Smooth muscle cell of the umbilical artery (primary cell): ENCODE measurements at places on chromosomes 3 and 15. TPM values are rescaled to one million over a fixed set of nuclear protein-coding genes. Genes with fewer than 3 reads are reported as not detected.

FAM227B gene
- total RNA-seq = 6.2 and 8.1 TPM in 2 replicates

CCDC50 gene
- 103 and 158 TPM in 2 replicates for total RNA-seq

OR5K3 gene
- not detected in 2 replicates for total RNA-seq

LYSMD2 gene
- total RNA-seq = 7.4 and 9.6 TPM in 2 replicates

FBXL2 gene
- 14.8 and 18.0 TPM in 2 replicates for total RNA-seq

NDN gene
- total RNA-seq = 62.5 and 94.7 TPM in 2 replicates
